ENCODE measurements at places on chromosomes 2 and 18.

DNA sequence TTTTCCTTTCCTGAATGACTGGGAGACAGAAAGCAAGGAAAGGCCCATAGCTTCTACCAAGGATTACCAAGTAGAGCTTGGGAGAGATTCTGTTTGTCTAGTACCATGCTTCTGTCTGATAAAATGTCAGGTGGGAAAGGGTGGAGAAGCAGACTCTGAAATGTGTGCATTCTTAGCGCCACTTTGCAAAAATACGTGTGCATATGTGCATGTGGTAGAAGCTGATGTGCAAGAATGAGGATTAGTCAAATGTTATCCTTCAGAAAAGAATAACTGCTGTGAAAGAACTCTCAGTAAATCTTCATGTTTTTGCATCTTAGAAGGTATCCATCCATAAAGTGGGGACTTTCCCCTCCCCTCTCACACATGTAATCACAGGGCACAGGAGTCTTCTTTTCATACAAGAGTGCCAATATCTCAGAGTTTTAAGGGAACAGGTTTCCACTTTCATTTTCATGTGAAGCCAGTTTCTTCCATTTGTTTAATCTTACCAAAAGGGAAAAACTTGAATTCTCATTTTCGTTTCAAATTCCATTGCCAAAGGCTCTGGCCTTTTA is 15.4 kb upstream of the DGKD start:
- no peak for DNase-seq

- DNase-seq, result no peak
Observed at GRCh38 chr2:274503-274902, 9.8 kb downstream of the ACP1 start.

DNA sequence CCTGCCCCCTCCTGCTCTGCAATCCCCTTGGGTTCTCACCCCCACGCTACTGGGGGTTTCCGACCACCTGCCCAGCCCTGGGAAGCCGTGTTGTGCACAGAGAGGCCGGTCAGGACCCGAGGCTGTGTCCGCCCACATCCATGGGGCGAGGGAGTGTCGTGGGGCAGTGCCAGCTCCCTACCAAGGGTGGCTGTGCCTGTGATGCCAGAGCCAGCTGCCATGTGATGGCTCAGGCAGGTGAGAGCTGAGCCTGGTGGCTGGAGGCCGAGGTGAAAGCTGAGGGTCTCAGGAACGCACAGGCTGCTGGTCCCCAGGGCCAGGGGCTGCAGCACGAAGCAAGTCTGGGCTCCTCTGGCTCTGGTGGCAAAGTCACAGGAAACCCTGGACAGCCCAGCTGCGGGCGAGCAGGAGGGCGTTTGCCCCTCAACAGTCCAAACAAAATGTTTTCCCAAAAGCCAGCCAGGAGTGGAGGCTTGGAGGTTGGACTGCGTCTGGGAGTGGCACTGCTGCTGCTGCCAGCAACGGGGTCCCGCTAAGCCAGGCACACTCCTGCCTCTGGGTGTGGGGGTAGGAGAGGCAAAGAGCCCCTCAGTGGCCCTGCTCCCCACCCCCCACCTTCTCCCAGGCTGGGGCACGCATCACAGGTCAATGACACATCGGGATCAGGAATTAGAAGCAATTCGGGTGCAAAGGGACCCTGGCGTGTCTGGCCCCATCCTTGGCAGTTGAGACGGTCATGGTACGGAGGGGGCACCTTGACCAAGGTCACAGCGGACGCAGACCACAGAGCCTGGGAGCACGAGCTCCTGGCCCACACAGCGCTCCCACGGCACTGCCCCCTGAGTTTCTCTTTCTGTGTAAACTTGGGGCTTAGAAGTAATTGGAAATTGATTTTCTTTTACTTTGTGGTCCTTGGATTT is 72.4 kb upstream of the GPC1 start:
- no peak for DNase-seq

GRCh38 chr18:55907453-55908175 is 319.6 kb upstream of the TCF4 start:
- DNase-seq, result no peak

DNA sequence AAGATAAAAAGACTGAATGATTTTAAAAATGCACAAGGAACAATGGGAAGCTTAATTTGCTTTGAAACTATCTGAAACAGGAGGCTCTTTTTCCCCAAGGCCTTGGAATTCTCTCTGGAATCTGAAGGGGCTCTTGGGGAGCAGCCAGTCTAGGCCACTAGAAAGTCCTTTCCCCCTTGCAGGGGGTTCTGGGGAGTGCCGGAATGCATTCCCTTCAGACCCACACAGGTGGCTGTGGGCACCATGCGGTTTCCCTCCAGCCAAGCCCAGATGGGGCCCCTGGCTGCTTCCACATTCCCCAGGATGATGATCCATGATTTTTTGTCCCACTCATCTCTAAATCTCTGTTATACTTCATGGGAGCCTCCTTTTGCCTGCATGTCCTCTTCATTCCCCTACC is 10.7 kb downstream of the GPR45 start:
- no peak for DNase-seq

GRCh38 chr2:60707750-60708371 is 48.2 kb upstream of the PAPOLG start:
- DNase-seq, result no peak

DNA sequence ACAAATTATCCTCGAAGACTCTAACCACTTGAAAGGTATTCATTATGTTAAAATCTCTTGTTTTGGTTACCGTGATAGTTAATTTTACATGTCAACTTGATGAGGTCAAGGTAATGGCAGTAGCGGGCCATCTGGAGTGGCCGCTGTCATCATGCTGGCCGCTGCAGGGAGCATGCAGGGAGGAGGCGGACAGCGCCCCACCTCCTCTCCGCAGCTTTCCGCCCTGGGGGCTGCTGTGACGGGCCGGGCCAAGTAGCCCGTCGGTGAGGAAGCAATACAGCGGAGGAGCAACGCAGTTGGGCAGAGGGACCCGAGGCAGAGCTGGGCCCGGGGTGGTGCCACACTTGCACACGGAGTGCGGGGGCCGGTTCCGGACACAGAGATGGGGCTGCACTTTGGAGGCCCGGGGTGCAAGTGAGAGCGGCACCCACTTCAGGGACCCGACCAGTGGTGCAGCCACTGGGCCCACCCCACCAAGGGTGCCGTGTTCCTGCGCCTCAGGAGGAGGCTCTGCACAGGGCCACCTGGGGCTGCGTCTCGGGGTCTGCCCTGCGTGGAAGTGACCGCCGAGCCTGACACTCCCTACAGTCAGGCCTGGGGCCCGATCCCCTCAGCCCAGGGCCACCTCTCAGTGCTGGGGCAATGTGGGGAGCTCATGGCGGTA is 452.4 kb downstream of the LRATD1 start:
- DNase-seq, result no peak

- DNase-seq, result no peak
Observed at GRCh38 chr2:176830362-176830761, 382.2 kb upstream of the HNRNPA3 start.

GRCh38 chr2:19873014-19873413 is 28.8 kb downstream of the TTC32 start:
- no peak for DNase-seq

DNA sequence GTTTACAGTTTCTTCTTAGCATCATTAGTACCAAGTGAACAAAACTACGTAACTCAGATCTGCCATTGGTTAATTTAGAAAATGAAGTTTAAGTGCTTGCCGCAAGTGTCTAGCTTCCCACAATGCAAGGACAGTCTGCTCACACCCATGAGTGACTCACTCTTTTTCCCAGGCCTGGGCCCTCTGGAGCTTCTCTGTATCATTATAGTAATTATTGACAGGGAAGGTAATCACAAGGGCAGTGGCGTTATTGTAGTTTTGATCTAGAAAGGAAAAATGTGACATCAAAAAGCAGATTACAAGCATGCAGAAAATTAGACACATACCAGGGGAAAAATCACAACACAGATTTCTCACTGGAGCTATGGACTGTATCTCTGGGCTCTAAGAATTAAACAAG is 38.5 kb downstream of the NPC1 start:
- no peak for DNase-seq

- peak; percentile 18 for DNase-seq
Observed at GRCh38 chr2:9206991-9207640, 504 bp downstream of the ASAP2 start.

GRCh38 chr2:169361706-169362117 is 622 bp downstream of the LRP2 start:
- DNase-seq, result no peak

- no peak for DNase-seq
Observed at GRCh38 chr2:178949584-178949983, 100.4 kb downstream of the CCDC141 start.

GRCh38 chr2:143700865-143701264 is 571.6 kb downstream of the ARHGAP15 start:
- no peak for DNase-seq

- DNase-seq, result no peak
Observed at GRCh38 chr2:43648994-43649701, 12.1 kb downstream of the PLEKHH2 start.

- peak; percentile 39 for DNase-seq
Observed at GRCh38 chr2:200863782-200864175, 679 bp downstream of the CLK1 start.

- no peak for DNase-seq
Observed at GRCh38 chr2:101127319-101128056, 23.7 kb downstream of the TBC1D8 start.

GRCh38 chr2:169221745-169222369 is 140.5 kb downstream of the LRP2 start:
- no peak for DNase-seq

- no peak for DNase-seq
Observed at GRCh38 chr2:152241948-152242729, 66.6 kb upstream of the STAM2 start.

DNA sequence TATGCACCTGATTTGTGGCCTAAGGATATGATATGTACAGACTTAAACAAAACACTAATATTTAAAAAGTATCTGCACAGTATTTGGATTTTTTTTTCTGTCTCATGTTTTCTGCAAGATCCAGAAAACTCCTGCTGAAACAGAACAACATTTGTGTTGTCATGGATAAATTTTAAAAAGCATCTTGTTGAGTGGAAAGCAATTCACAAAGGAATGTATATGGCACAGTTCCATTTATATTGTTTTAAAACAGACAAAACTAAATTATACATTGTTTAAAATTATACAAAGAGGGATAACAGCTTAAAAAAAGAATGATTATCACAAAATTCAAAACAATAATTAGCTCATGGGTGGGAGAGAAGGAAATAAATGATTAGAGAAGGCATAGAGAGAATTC is 193.5 kb downstream of the PPP1R1C start:
- DNase-seq, result no peak

DNA sequence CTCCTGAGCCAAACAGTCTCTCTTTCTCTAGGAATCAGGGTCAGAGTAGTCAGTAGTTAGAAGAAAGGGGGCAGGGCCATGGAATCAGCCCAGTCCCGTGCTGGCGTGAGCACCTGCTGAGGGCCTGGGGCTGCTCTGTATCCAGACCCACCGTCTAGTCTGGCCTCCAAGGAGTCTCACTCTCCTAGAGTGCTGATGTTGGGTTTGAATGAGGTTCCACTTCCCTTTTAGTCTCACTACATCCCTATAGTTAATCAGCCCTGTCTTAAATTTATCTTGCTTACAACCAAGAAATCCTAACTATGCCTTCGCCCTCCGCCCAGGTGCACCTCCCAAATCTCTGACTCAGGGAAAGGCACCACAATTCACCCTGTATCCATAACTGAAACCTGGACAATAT is 13.4 kb upstream of the KCTD1 start:
- no peak for DNase-seq

GRCh38 chr2:64601785-64602391 is 51.8 kb downstream of the SERTAD2 start:
- no peak for DNase-seq

GRCh38 chr2:74571058-74571457 is 16.5 kb downstream of the DOK1 start:
- no peak for DNase-seq

- no peak for DNase-seq
Observed at GRCh38 chr18:9330419-9330818, 4.2 kb upstream of the TWSG1 start.

DNA sequence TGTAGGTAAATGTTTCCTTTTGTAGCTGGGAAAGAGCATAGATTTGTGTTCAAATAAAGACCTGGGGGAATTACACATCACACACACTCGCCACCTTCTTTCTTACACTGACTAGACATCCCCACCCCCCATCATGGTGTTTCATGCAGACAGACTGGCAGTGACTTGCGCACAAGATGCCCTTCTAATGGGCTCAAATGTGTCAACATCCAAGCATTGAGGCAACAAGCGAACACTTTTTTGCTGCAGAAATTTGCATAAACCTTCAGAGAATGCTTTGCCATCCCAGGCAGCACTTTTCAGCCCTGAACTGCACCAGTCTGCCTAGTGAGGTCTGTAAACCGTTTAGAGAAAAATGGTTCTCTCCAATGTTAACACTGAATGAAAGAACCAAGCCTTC is 4.5 kb downstream of the HOXD8 start:
- DNase-seq, result no peak

DNA sequence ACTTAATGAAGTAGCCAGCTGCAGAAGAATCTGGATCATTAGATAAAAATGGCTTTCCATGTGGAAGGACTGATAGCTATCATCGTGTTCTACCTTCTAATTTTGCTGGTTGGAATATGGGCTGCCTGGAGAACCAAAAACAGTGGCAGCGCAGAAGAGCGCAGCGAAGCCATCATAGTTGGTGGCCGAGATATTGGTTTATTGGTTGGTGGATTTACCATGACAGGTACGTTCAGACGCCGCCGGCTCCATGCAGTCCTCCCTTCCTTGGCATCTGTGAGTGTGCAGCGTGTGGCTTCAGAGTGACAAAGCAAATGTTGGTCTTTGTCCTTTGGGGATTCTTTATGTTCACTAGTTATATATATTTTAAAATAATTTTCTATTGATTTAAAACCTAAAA is 1.8 kb downstream of the SLC5A7 start:
- DNase-seq, result no peak

DNA sequence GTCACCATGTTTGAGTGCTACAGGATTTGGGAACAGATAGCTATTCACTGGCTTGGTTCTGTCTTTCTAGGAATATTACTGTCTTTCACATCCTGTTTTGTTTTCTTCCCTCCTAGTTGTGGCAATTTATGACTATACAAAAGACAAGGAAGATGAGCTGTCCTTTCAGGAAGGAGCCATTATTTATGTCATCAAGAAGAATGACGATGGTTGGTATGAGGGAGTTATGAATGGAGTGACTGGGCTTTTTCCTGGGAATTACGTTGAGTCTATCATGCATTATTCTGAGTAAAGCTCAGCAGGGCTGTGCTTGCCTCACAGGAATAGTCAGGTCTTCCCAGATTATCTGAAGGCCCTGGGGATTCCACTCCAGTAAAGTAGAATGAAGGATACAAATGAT is 98.9 kb downstream of the ABI2 start:
- DNase-seq, result no peak

Measured in DND-41 (cell line).